ENCODE measurements at places on chromosomes 5 and 9.

- no peak for DNase-seq
Measured at GRCh38 chr9:100111235-100111634, 12.2 kb downstream of the INVS start.

GRCh38 chr5:54309691-54310432, 511 bp downstream of the ARL15 start:
- DNase-seq = no peak

- no peak for DNase-seq
Measured at GRCh38 chr5:179812135-179812825, 5.6 kb upstream of the MGAT4B start.

- DNase-seq = no peak
Measured at GRCh38 chr5:76209297-76209696, 126.1 kb downstream of the SV2C start.

DNA sequence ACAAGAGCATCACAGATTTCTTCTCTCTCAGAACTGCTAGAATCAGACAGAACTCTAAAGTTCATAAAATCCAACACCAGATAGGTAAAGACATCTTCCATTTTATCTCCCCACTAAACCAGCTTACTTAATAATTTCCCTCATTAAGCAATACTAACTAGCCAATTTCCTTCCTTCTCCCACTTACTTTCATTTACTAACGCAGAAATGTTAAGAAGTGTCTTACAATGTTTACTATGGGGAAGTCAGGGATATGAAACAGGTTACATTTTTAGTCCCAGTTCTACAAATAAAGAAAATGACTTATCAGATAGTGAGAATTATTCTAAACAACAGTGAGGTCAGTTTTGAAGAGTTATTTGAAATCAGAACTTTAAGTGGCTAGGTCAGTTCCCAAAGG, 236.5 kb downstream of the FBXL17 start:
- no peak for DNase-seq

DNA sequence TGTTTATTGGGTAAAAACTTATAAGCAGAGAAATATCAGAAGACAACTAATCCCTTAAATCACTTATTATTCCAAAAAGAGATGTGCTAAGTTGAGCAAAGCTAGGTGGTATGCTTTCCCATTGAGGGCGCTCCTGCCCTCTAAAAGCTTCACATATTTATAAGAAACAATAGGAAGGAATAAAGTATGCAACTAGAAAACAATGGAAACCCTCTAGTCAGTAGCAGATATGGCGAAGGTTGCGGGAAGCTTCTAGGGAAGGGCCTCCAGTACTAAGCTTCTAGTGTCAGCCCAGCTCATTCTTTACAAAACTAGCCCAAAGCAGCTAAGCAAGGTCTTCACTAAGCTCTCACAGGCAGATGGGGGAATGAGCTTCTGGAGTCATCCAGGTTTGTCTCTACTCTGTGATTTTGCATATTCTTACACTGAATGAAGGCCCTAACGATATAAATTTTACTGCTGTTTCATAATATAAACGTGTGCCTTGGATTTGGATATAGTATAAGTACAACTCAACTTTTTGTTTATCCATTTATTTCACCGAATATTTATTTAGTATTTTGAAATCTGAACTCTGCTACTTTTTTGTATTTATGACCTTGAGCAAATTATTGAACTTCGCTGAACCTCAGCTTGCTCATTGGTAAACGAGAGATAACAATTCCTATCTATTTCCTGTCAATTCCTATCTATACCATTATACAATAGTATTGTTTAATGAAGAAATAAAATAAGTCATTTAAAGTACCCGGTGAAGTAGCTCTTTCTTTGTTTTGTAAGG, 571.4 kb downstream of the ELAVL2 start:
- no peak for DNase-seq

DNA sequence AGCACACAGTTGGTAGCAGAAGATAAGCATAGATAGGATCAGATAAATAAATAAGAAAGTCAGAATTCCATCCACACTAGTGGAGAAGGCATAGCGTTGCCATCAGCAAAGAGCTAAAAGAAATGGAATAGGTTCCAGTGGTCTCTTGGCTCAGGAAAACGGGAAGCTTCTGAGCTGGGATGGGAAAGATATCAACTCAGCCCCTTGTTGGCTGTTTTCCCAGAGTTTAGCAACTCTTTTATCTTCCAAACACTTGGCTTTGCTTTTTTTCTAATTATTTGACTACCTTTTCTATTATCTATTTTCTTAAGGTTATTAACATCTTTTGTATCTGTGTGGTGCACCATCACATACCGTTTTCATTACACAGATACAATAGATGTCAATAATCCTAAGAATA, 445.7 kb upstream of the TRPC7 start:
- DNase-seq = no peak

DNA sequence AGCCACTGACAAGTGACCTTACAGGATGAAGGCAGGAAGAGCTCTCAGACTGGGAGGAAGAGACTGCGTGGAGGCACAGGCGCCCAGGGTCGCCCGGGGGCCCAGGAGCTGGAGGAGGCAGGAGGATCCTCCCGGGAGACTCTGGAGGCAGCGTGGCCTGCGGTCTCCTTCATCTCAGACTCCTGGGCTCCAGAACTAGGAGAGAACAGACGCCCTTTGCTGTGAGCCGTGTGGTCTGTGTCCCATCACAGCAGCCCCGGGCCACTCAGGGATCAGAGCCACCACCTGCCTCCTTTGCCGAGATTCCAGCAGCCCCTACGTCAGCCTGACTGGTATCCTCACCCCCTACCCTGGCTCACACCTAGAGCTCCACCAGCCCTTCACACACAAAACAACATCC, 45.2 kb downstream of the SLC12A7 start:
- DNase-seq = no peak

DNA sequence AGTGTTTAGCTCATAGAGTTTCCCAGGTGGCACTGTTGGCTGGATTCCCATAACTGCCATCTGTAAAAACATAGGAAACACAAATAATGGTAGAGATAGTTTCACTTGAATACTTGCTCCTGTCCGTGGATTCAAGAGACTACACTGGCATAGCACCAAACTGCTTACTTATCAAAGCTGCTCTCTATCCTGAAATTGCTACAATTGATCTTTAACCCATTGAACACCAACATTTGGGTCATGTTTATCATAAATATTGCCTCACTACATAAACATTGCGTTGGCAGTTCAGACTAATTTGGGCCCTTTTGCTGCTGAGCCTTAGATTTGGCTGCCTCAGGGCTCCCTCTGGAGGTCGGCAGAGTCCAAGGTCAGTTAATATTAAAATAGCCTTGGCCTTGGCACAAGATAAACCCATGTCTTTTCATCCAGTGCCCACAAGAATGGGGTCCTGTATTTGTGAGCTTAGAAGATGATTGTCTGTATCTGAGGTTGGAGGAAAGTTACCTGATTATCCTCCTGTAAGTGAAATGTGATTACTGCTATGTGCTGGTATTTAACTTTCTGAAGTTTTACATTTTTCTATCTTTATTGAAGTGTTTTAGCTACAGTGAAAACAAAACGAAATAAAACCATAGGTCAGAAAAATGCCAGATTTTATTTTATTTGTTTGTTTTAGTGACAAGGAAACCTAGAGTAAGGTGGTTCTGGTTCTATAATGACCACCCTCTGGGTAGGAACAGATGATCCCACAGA, 4.0 kb upstream of the RANBP3L start:
- DNase-seq = no peak

DNA sequence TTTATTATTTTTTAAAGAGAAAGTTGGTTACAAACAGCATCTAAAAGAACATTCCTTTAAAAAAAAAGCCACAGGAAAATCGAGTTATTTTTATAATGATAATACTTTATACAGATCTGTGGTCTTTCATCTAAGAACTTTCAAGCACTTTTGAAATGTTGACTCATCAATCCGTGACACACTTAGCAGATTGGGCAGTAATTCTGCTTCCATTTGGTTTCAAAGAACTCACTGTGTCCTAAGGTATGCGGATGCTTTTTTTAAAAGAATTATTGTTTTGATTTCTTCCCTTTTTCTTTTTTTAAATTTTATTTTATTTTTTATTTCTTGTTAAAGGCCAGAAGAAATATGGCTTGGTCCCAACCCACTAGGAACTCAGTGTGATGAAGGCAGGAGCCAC, 147.8 kb downstream of the AOPEP start:
- DNase-seq = no peak

DNA sequence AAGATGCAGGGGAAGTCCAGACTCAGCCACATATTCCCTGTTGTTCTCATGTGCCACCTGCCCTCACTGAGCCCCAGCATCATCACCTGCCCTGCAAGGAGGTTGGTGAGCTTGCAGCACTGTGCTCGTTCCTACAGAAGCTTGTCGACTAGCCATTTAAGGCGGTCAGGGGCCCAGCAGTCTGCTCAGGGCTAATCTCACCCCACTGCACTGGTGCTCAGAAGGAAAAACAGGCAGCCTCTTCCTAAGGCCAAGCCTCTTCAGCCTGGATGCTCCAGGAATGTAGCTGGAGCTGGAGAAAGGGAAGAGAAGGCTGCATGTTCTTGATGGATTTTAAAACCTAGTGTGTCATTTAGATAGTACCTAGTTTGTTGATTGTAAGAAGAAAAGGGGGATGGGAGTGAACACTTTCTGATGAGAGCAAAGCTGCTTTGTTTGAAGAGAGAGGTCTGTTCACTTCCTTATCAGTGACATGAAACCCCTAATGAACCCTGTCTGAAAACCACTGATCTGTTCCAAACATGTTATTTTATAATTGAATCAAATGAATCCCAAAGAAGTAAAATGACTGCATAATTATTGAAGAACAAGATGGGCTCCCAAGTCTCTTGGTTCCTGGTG, 10.6 kb upstream of the ASPN start:
- no peak for DNase-seq

GRCh38 chr5:56575821-56576220, 239.5 kb upstream of the MAP3K1 start:
- DNase-seq = no peak

- no peak for DNase-seq
Measured at GRCh38 chr5:147458581-147458980, 51.3 kb downstream of the DPYSL3 start.

DNA sequence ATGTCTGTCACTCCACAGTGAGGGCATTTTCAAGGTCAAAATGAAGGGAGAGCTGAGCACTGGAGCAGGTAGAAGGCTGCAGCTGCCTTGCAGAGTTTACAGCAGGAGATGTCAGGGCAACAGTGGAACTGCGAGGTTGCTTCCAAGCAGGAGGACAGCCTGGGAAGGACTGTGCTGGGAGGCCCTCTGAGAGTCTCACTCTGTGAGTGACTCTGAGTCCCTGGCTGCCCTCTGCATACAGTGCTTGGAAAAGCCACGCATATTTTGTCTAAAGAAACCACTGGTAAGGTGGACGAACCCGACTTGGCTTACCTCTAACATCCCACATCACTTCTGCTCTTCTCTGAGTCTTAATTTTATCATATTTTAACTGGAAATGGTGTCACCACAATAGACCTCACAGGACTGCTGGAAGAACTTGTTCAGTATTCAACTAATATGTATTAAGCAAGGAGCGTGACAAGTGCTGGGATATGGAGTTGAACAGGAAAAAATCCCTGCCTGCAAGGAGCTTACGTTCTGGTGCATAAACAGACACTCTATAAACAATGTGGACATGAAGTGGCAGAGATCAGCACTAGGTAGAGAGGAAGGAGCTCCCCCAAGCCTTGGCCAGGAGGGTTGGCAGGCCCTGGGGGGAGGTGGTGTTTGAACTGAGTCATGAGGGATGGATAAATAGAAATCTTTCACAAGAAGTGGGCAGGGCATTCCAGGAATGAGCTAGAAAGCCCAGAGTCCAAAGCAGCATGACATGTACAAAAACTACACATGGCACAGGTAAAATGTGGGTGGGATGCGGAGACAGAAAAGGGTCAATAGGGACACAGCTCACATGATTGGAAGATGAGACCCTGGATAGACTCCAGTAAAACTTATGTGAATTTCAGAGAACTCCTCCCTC, 64.0 kb upstream of the FOXE1 start:
- DNase-seq = no peak

DNA sequence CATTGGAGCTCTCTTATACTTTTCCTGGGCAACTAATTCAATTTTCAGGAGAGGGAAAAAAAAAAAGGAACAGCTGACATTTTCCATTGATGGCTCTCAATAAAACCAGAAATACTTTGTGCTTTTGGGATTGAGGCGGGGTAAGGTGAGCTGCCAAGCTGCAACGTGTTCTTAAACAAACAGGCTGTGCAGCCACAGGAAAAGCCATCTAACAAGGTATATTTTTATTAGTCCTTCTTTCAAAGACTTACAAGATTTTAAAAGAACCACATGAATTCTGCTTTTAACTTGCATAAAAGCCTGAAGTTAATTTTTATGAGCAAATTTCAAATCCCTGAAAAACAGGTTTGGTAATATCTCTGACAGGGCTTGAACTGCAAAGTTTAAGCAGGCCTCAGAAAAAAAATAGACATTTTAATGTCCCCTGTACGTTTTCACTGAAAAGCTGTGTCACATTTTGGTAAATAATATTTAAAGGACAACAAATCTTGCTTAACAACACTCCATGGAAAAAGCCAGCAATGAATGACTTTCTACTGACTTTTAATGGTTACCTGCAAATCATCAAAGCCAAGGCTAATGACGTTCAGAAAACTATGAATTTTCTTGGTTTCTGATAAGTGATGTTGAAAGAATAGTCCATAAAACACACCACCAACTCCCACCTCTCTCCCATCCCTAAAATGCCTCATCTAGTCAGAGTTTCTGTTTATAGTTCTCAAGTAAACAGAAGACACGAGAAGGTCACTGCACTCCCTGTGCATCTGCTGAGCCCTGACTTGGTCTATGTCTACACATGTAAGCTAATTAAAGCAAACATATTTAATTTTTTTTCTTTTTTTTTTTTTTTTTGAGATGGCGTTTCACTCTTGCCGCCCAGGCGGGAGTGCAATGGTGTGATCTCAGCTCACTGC, 433.6 kb downstream of the PIK3R1 start:
- DNase-seq = no peak

DNA sequence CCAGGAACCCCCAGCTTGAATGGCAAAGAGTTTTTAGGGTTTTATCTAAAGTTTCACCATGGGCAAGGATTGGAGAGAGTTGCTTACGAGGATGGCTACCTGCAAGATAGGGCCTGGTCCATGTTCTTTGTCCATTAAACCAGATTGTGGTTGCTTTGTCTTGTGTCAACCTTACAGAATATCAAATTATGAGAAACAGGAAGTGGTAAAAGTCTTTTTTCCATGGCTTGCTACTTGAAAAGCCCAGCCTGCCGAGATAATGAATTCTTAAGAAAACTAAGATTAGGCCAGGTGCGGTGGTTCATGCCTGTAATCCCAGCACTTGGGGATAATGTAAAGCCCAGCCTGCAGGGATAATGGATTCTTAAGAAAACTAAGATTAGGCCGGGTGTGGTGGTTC, 24.4 kb downstream of the ZNF474 start:
- no peak for DNase-seq

- DNase-seq = no peak
Measured at GRCh38 chr5:148913985-148914431, 87.6 kb downstream of the ADRB2 start.

DNA sequence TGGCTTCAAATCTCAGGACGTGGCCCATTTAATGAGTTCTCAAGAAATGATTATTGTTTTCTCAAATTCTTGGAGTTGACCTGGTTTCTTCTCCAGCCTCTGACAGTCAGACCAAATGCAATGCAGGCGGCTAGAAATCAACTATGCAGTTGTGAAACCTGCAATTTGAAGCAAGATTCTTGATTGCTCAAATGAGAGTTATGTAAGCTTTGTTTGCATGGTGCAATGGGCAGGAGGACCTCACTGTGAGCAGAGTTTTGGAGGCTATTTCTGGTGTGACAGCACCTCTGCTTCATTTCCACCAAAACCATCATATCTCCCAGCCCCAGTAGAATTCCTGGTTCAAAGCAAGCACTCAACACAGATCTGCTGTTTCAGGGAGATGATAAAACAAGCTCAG, 500.0 kb upstream of the KLF4 start:
- no peak for DNase-seq

GRCh38 chr5:39717176-39717897, 292.6 kb upstream of the DAB2 start:
- no peak for DNase-seq

GRCh38 chr5:140358738-140359310, 1.2 kb upstream of the SLC4A9 start:
- no peak for DNase-seq

All from iPS DF 19.7 (cell line).